SK-N-SH (cell line): ENCODE measurements at places on chromosomes 11 and 22.

- DNase-seq: no peak
Observed at GRCh38 chr22:30372915-30373314, 14.3 kb downstream of the RNF215 start.

- DNase-seq: no peak
Observed at GRCh38 chr22:50205781-50206569, 5.2 kb downstream of the SELENOO start.

GRCh38 chr22:41963453-41964111 lies 5.7 kb upstream of the SEPTIN3 start:
- no peak for DNase-seq

GRCh38 chr11:94417386-94417987 lies 16.3 kb upstream of the GPR83 start:
- peak; percentile 26 for DNase-seq

DNA sequence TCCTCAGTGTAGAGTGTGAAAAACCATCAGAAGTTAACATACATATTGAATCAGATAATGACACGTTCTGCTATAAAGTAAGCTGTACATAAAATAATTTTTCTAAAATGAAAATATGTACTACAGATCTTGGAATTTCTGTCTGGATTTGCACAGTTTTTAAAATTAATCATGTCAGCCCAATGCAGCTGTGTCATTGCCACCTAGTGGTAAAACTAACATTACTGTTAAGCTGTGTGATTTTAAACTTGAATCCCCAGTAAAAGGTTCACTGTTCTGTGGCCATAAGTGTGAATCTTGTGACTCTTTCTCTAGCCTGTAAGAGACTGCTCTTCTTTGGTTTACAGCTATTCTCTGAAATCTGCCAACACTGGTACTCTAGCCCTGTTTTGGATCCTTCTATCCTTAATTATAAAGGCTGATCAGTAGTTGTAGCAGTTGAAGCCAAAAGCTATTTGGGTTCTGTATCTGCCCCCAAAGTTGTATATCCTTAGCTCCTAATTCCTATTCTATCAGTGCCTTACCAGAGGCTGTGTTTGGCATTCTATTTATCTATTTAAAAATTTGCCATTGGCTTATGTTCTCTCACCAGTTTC lies 4.0 kb downstream of the JRKL start:
- DNase-seq: peak; percentile 45

- DNase-seq: no peak
Observed at GRCh38 chr11:70251659-70252321, 18.7 kb upstream of the PPFIA1 start.

DNA sequence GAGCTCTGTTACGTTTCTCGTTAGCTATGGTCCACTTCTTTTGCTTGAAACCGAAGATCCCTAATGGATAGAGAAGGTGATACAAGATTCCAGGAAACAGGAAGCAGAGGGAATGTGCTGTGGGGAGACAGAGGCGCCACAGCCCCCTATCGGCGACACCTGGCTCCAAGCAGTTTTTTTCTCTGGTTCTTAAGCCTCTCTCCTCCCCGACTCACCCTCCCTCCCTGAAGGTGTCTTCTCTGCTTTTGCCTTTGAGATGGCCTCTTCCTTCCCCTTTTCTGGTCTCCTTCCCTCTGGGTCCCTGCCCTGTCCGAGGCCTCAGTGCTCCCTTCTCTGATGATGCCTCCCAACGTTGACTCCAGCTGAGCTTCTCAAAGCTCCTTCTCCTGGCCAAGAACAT lies 14.2 kb upstream of the APOBEC3A start:
- DNase-seq: no peak

DNA sequence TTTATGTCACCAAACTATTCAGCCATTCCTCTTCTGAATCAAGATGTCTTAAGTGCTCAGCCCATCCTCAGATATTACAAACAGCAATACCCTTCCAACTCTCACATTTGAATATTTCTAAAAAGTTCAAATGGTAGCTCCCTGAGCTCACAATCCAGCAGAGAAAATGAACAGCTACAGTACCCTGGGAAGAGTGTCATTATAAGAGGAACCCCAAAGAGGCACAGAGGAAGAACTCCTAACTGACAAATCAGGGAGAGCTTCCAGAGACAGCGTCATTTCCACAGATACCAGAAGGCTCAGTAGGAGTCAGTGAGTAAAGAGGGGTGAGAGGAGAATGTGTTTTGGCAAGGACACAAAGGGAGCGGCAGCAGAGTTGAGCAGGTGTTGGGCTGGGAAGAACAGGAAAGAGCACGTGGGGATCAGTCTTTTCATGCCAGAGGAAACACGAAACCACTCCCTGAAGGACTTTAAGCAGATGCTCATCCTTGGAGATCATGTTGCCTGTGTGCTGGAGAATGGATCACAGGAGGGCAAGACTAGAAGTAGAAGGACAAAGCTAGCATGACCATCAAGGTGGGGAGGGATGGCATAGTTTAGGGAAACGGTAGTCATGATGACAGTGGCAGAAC lies 4.3 kb downstream of the CLTCL1 start:
- no peak for DNase-seq

- no peak for DNase-seq
Observed at GRCh38 chr11:1998290-1998689, 648 bp upstream of the H19 start.

- peak; percentile 74 for DNase-seq
Observed at GRCh38 chr11:117822074-117823033, 2.2 kb downstream of the FXYD2 start.

DNA sequence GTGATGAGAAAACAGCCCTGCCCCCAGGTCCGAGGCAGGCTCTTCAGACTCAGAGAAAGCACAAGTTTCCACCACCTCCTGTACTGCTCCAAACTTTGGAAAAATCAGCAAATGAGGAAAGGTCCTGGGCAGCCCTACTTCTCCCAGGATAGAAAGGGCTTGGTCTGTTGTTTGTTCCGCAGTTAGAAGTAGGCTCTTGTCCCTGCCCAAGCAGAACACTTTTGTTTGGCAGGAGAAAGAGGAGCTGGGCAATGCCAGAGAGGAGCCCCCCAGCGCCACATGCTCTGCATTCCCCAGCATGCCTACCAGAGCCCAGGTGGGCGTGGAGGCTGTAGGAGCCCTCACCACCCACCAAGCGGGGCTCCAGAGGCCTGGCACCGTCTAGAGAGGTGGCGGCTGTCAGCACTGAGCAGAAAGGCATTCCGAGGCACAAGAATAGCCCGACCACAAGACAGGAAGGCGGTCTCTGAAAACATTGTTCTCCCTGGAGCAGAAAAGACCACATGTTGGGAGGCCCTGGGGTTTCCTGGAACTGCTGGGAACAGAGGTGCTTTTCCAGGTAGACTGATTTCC lies 90.3 kb upstream of the CD82 start:
- DNase-seq: no peak

- DNase-seq: no peak
Observed at GRCh38 chr22:37270928-37271650, 11.2 kb upstream of the CYTH4 start.

GRCh38 chr11:129451524-129451923 lies 75.9 kb downstream of the BARX2 start:
- DNase-seq: no peak
